ENCODE measurements at places on chromosomes 11 and 22. TPM values are rescaled to one million over a fixed set of nuclear protein-coding genes. Genes with fewer than 3 reads are reported as not detected.

GRCh38 chr11:100774859-100775258 is 87.8 kb downstream of the ARHGAP42 start:
- H3K27me3 ChIP-seq: no peaks in the 10 kb centered on the region
- peaks cover 14% of the 10 kb centered on the region for H3K4me1 ChIP-seq
- H3K27ac ChIP-seq: peak overlapping the region; percentile 89
- no peak overlapping the region for H3K4me3 ChIP-seq

- no peaks in the 10 kb centered on the region for H3K4me1 ChIP-seq
- no peak for DNase-seq
- H3K4me3 ChIP-seq: no peak overlapping the region
- no peaks in the 10 kb centered on the region for H3K27me3 ChIP-seq
- no peaks in the 10 kb centered on the region for H3K36me3 ChIP-seq
Observed at GRCh38 chr11:131514062-131514461, 143.6 kb downstream of the NTM start.

Gene C11orf98
- polyA plus RNA-seq: 116 TPM

GRCh38 chr11:59671471-59671870 is 2.6 kb upstream of the PATL1 start:
- H3K27ac ChIP-seq: no peak overlapping the region
- peaks cover 24% of the 10 kb centered on the region for H3K4me1 ChIP-seq
- H3K36me3 ChIP-seq: no peaks in the 10 kb centered on the region
- no peaks in the 10 kb centered on the region for H3K27me3 ChIP-seq
